ENCODE measurements at places on chromosomes 2 and 18.

DNA sequence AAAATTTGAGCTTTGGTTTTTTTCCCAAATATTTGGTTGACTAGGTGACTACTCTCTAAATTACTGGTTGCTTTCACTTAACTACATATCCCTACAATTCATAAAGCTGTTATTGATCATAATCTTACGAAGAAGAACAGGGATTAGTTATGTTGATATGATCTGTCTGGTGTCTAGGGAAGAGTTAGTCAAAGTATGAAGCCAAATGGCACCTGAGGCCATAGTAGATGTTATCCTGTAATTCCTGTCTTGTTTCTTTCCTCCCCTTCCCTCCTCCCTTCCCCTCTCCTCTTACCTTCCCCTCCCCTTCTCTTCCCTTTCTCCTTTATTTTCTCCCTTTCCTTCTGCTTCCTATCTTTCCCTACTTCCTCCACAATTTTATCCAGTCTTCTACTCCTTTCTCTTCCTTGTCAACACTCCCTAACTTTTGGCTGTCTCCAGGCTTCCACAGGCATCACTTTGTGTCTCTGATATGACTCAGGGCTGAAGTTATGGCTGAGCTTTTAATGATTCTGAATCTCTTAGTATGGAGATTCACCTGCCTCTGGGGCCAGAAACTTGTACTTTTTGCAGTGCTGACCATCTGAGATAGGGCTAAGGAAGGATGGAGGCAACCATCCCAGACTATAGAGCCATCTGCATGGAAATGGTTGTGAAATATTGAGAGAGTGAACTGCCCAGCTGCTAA, 149.9 kb upstream of the TCF4 start:
- no peak overlapping the region for H3K27ac ChIP-seq
- no peak for DNase-seq
- no peaks in the 10 kb centered on the region for H3K27me3 ChIP-seq
- H3K36me3 ChIP-seq, result no peaks in the 10 kb centered on the region
- H3K4me3 ChIP-seq, result no peak overlapping the region
- H3K4me1 ChIP-seq, result peaks cover 2% of the 10 kb centered on the region

DNA sequence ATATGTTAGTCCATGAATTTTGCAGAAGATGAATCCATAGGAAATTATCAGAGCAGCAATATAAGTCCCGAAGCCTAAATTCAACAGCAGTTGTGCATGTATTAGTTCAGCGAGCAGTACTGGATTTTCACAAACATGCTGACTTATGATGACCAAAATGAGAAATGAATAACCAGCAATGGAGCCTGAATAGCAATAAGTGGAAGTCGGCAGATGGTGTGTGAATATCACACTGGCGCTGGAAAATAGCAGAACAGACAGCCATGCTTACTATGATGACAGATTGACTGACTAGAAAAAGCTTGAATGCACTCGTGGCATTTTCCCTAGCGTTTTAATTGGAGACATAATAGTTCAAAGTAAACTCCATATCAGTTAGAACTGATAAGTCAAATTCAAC, 1114.5 kb downstream of the DSC3 start:
- H3K4me1 ChIP-seq, result no peaks in the 10 kb centered on the region
- no peak overlapping the region for H3K27ac ChIP-seq
- H3K27me3 ChIP-seq, result peaks cover 5% of the 10 kb centered on the region
- no peak overlapping the region for H3K4me3 ChIP-seq
- DNase-seq, result no peak
- no peaks in the 10 kb centered on the region for H3K36me3 ChIP-seq

DNA sequence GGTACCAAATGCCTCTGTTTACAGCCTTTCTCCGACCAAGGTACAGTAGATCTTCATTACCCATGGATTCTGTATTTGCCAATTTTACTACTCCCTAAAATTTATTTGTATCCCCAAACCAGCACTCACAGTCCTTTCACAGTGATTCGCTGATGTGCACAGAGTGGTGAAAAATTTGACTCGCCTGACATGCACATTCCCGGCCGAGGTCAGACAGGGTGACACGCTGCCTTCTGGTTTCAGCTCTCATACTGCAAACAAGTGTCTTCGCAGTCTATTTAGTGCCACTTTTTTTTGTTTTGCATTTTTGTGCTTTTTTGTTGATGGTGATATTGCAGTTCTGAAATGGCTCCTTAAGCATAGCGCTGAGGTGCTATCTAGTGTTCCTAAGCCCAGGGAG, 71.0 kb downstream of the MAPK4 start:
- no peaks in the 10 kb centered on the region for H3K4me1 ChIP-seq
- no peaks in the 10 kb centered on the region for H3K36me3 ChIP-seq
- no peak for DNase-seq
- H3K27me3 ChIP-seq, result peaks cover 1% of the 10 kb centered on the region
- no peak overlapping the region for H3K27ac ChIP-seq

- no peaks in the 10 kb centered on the region for H3K27me3 ChIP-seq
- H3K4me3 ChIP-seq, result no peak overlapping the region
- DNase-seq, result no peak
- no peaks in the 10 kb centered on the region for H3K36me3 ChIP-seq
These were observed 45.5 kb downstream of the EML4 start for GRCh38 chr2:42214669-42215068.

- peaks cover 2% of the 10 kb centered on the region for H3K27me3 ChIP-seq
- peaks cover 39% of the 10 kb centered on the region for H3K4me1 ChIP-seq
- H3K36me3 ChIP-seq, result no peaks in the 10 kb centered on the region
- DNase-seq, result no peak
- no peak overlapping the region for H3K27ac ChIP-seq
- H3K4me3 ChIP-seq, result no peak overlapping the region
These were observed 104.9 kb downstream of the ANKRD44 start for GRCh38 chr2:197205585-197206215.

Measured in HFFc6 (cell line).